Activated CD4-positive, alpha-beta memory T cell treated with anti-CD3 and anti-CD28 coated beads, Interleukin-2, amount 10 ng/mL, durations not matched to agents 7 days and 5 days (primary cell): ENCODE measurements at places on chromosomes 7 and 10.

DNA sequence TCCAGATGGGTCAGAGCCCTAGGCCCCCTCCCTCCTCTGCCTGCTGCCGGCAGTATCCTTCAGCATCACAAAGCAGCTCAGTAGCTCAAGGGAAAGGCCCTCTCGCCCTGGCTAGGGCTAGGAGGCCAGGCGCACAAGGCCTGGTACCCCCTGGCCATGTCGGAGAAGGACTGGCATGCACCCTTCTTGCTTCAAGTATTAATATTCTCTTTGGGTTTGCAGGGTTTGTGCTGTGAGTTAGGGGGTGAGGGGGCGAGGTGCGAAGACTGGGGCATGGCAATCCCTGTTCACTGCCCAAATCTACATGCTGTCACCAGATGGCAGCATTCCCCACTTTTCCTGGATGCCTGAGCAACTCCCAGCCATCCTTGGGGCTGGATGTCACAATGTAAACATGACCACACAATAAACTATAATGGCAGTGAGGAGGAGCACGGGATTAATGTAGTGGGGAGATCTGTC lies 105.2 kb downstream of the NEURL1 start:
- no peak for DNase-seq

DNA sequence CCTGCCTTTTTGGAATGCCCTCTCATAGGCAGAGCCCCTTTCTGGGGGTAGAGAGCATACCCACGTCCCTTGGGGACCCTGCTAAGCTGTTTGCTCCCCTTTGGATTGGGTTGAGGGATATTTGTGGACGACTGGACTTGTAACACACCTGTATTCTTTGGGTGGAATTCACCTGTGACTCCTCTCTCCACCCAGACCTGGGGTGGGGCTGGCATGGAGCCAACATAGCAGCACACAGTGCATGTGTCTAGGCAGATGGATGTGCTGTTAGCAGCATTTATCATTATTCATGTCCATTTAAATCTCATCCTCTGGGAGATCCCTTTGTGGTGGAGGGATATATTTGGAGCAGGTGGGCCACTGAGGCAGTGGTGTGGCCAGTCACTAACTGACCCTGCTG lies 51.0 kb downstream of the CDH23 start:
- no peak for DNase-seq

DNA sequence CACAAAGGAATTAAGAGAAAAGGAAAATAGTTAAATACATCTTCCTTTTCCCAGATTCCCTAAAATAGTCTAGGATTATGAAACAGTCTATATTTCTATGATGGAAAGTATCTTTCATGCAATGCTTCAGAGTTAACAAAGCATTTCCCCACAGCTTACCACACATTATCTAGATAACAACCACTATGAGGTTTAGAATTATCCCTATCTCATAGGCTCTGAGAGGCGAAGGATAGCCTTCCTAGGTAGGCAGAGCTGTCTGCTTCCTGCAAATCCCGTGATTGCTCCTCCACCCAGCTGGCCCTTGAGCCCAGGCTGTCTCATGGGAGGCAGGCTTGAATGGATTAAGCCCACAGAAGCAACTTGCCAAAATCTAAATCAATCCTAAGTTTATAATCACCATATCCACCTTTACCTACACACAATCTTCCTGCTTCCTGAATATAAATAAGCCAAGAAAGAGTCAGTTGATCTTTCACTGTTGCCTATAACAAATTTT lies 321.4 kb upstream of the AOAH start:
- DNase-seq, result no peak

- no peak for DNase-seq
Observed at GRCh38 chr7:129187681-129188371, 607 bp upstream of the SMO start.

DNA sequence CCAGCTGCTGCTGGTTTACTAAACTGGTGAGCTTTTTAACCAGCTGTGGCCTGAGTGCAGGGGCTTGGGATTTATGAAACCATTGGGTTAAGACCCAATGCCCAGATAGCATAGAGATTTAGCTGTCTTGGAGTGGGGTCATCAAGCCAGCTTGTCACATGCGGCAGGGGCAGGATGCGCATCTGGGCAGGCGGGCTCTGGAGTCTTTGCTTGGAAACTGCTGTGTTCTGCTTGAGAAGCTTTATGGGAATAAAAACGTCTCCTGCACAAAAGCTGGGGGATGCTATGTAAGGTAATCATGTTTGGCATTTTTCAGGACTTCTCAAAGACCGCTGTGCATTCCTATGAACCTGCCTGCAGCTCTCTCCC lies 136.3 kb downstream of the MAPK8 start:
- DNase-seq, result no peak

- no peak for DNase-seq
Observed at GRCh38 chr10:48246501-48246900, 28.0 kb downstream of the FRMPD2 start.
